Activated CD8-positive, alpha-beta memory T cell treated with anti-CD3 and anti-CD28 coated beads for 1 hour (primary cell): ENCODE measurements at places on chromosomes 4 and X.

- no peak for DNase-seq
Observed at GRCh38 chrX:131841496-131842437, 181.3 kb upstream of the STK26 start.

GRCh38 chr4:176034499-176034898 lies 31.1 kb upstream of the WDR17 start:
- DNase-seq, result no peak

GRCh38 chrX:109742722-109743121 lies 9.7 kb upstream of the ACSL4 start:
- no peak for DNase-seq

DNA sequence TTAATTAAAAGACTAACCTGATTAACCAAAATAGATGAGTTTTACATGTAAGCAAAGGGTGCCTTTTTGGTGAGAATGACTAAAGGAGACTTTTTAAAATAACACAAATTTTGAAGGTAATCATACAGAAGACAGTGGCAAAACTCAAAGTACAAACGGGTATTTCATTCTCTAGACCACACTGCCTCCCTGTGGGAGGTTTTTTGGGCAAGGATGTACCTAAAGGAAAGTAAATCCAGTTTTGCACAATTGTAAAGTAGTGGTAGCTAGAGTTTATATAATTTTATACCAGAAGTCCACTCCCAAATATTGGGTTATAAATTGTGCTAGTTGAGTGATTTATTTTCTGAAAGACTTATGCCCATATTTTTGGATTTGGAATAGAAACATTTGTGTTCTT lies 201.0 kb downstream of the PAPSS1 start:
- DNase-seq, result no peak

DNA sequence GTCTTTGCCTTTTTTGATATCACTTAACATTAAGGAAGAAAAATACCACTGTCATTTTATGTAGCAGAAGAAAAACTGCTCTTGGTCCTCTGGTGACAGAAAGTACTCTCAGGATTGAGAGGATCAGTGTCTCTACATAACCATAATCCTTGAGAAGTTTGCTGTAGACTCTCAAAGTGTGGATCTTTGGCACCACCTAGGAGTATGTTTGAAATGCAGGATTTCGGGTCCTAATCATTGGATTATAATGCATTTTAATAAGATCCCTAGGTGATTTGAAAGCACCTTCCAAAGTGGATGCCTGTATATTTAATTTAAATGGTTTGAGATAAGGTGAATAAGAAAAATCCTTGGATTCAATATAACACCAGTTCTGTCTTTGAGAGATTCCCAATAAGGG lies 23.2 kb downstream of the MOB1B start:
- DNase-seq, result no peak

DNA sequence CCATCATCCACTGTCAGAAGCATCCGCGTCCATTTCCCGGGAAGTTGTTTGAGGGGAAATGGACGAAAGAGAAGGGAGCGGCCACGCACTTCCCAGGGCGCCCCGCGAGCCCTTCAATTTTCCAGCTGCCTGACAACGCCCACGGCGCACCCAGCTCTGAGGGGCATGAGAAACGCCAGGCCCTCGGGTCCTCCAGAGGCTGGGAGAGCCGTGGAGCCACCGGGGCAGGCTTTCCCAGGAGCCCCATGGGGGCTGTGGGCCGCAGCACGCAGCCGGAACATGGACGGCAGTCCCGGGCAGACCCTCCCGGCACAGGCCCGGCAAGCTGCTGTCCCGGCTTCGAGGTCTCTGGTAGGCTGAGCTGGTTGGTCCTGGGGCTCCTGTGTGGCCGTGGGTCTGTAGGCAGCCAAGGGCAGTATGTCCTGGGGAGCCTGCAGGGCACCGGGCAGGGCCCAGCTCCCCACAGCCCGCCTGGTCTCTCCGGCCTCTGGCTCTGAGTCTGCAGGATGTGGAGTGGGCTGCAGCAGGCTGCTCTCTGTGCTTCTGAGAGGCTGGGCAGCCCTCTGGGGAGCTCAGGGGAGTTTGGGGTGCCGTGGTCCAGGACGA lies 115.2 kb downstream of the FAM53A start:
- DNase-seq, result no peak

GRCh38 chrX:134625315-134625718 lies 33.0 kb downstream of the PLAC1 start:
- no peak for DNase-seq

GRCh38 chr4:8368998-8369397 lies 71.5 kb downstream of the ACOX3 start:
- no peak for DNase-seq

- no peak for DNase-seq
Observed at GRCh38 chr4:10806953-10807645, 122.5 kb upstream of the CLNK start.

DNA sequence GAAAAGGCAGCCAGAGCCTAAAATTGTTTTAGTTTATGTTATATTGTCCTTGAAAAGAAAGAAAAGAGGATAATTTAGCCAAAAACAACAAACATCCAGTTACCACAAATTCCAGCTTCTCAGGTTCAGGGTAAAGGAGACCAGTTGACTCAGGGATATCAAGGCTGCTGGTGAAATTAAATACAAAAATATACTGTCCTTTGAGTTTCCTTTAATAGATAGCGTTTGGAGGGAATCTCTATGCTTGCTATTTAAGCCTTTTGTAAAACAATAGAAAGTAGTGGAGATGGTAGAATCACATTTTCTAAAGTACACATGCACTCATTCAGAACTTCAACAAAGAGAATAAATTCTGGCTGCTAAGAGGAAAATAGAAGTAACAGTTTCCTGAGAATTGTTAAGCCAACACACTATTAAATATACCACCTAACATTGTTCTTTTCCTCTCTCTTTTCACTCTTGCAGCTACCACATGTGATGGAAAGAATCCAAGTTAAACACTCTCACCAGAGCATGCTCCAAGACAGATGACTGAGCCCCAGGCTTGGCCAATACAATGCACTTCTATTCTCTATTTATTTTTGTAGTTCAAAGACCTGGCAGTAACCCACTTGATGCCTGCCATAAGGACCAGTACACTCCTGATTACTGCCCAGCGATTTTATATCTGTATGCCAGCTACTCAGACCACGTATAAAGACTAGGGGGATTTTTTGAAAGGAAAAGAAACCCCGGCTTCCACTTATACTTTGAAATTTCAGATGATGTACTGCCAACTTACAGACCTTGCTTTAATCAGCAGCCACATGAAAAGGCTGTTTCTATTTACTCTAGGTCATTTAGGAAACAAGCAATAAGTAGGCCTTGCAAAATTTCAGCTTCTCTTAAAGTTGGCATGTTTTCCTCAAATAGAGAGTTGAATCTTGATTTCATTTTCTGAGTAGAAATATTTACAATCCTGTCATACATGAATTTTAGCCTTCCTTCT lies 756.9 kb downstream of the FAT4 start:
- DNase-seq, result no peak

DNA sequence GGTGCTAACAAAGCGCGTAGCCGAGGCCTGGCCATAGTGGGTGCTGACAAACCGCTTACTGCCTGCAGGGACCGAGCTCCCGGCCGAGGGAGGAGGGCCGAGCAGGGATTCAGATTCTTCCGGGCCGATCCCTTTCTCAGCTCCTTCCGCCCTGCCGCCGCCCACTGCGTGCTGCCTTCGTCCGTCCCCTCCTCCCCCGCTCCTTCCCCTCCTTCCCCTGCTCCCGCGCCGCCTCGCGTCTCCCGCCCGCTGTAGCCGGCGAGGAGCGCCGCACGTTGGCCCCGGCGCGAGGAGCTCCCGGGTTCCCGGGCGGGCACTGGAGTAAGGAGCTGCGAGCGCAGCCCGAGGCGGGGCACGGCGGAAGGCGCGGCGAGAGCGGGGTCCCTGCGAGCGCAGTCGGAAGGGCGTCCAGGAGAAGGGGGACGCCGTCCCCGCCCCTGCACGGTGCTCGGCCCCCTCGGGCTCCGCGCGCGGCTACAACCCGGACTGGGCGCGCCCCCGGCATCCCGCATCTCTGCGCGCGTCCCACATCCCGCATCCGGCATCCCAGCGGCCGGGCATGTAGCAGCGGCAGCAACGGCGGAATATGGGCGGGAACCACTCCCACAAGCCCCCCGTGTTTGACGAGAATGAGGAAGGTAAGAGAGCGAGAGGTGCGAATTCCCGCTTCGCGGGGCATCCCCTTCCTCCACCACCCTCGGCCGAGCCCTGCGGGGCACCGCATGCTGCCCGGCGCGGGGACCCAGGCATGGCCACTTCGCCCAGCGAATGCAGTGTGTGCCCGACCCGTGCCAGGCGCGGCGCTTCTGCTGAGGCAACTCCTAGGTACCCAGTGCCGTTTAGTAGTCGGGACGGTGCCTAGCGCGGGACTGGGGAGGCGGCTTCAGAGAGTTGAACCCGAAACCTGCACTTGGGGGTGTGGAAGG lies at the start of gene STK32B:
STK32B (plus strand) TSS at position 203 of the 926 bp plus-strand sequence.
- DNase-seq, result no peak

GRCh38 chr4:142265536-142265935 lies 580.6 kb downstream of the INPP4B start:
- no peak for DNase-seq

DNA sequence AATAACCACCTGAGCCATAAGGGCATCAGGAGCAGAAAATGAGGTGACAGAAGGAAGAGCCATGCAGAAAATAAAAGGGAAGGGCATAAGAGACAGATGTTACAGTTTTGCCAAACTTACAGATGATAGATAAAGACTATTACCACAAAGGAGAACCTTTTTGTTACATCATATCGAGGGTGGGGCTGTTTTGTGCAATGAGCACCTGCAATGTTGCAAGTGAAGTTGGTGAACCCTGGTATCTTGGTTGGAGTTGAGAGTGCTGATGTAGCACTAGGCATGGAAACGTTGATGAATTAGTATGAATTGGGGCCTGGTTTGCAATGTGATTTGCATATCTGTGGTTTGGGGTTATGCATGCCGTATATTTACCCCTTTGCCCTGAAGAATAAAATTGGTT lies 119.8 kb upstream of the TEX13D start:
- no peak for DNase-seq

DNA sequence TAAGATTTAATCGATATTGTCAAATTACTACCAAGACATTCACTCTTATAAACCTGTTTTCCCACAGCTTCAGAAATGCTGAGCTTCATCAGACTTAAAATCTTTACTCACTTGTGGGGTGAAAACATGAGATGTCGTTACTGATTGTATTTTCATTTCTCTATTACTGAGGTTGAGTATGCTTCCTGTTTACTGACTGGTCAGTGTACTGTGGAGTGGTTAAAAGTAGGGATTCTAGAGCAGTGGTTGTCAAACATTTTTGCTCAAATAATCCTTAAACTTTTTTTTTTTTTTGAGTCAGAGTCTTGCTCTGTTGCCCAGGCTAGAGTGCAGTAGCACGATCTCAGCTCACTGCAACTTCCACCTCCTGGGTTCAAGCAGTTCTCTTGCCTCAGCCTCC lies 50.3 kb downstream of the NSUN7 start:
- DNase-seq, result no peak

DNA sequence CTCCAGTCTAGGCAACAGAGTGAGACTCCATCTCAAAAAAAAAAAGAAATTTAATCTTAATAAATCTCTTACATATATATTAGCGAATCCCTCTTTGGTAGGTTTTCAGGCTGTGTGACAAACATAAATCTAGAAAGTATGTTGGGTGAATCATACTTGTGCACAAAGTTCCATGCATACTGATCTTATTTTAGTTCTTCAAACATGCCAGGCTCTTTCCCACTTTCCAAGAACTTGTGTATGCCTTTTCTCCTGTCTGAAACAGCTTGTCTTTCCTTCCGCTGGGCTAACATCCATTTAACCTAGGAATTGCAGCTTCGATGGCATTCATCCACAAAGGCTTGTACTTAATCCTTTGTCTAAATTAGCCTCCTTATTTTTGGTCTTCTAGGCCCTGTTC lies 156.6 kb upstream of the CASK start:
- no peak for DNase-seq

GRCh38 chr4:335515-335914 lies 2.1 kb upstream of the ZNF141 start:
- DNase-seq, result no peak

DNA sequence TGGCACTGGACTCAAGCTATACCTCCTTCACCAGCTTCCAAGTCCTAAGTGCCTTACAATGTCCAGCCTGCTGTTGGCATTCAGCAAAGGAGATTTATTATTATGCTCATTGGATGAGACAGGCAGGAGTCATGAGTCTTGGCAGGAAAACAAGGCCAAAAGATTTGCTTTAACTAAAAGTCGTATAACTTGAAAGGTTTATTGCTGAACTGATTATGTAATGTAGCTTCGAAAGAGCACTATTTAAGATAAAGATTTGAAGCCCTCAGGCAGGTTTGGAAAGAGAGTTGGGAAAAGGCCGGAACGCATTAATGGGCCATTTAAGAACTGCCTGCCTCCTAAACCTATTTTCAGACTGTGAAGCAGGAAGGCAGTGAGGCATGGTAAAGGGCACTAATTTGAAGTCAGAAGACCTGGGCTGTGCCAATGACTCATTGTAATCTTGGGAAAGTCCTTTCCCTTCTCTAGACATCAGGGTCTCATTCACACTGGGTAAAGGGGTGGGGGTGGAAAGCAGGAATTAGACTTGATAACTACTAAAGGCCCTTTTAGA lies 280.5 kb upstream of the EDA2R start:
- DNase-seq, result no peak

GRCh38 chr4:11232015-11232414 lies 196.7 kb downstream of the HS3ST1 start:
- DNase-seq, result no peak

DNA sequence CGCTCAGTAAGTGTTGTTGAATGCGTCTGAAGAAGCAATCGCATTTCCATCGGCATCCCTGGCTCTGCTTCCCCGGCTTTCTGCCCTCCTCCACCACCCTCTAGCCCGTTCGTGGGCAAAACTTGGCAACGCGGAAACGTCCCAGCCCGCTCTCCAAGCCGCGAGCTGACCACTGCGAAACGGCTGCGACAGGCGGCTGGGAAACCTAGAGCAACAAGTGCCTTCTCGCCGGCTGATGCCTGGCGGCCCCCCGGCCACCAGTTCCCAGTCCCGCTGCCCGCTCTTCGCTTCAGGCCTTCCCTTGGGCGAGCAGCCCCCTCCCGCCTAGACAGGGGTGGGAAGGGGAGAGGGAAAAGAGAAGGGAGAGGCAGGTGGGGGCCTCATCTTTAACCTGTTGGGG lies 837 bp downstream of the CITED1 start:
- DNase-seq, result no peak

DNA sequence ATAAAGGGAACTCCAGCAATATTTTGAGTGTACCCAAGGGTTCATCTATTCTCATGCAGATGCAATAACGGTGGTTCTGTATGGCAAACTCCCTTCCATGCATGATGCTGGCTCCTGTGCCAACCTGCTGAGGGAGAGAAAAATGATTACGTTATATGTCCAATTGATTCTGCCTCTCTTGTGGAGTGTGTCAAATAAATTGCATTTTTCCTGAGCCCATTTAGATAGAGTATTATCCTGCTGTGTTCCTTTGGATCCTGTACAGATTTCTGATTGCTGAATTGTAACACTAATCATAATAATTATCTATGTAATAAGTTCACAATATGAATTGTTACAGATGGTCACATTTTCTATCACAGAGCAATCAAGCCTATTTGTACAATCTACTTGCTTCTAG lies 821.7 kb downstream of the C4orf33 start:
- DNase-seq, result no peak
